ENCODE measurements at places on chromosomes 7 and 10. TPM values are rescaled to one million over a fixed set of nuclear protein-coding genes. Genes with fewer than 3 reads are reported as not detected.
A peak's percentile ranks its signal among the peaks of the same experiment; 100 is the strongest.

GRCh38 chr7:140638173-140638791 is 2.3 kb downstream of the DENND2A start:
- H3K4me3 ChIP-seq = peak overlapping the region; percentile 92
- DNase-seq = peak; percentile 96
- peaks cover 8% of the 10 kb centered on the region for H3K27me3 ChIP-seq
- peaks cover 50% of the 10 kb centered on the region for H3K4me1 ChIP-seq
- H3K27ac ChIP-seq = peak overlapping the region; percentile 93
- peaks cover 13% of the 10 kb centered on the region for H3K36me3 ChIP-seq

GRCh38 chr7:25857376-25858067 is 294.5 kb upstream of the NFE2L3 start:
- no peak for DNase-seq
- H3K27me3 ChIP-seq = peaks cover 63% of the 10 kb centered on the region
- H3K27ac ChIP-seq = peak overlapping the region; percentile 97
- H3K4me3 ChIP-seq = peak overlapping the region; percentile 53
- no peaks in the 10 kb centered on the region for H3K36me3 ChIP-seq

DNA sequence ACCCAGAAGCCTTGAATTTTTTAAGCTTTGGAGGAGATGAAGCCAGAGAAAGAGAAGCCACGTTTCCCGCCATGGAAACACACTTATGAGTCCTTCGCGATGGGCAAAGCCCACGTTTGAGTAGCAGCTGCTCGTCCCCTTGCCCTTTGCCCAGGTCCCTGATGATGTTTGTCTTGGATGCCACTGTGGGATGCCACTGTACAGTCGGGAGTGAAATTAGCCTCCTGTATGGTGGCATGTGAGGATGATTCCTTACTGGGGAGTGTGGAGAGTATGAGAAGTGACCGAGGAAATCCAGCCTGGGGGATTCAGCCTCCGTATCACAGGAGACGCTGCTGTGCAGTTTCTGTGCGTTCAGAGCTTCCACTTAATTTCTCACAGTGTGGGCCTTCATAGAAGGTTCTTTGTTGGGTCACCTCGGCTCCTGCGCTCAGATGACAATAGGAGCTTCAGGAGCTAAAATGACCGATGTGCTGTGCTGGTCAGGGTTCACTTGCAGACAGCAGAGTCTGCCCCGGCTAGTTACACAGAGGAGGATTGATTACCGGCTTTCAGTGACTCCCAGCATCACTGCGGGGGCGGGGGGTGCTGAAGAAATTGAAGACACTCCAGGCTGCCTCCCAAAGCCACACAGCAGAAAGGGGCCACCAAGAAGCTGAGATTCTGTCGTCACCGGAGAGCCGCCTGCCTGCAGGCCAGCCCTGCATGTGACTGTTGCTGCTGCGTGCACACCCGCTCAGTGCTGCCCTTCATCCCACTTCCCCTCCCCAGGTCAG is 122.1 kb upstream of the SFMBT2 start:
- peaks cover 4% of the 10 kb centered on the region for H3K27me3 ChIP-seq
- no peaks in the 10 kb centered on the region for H3K4me1 ChIP-seq
- no peak overlapping the region for H3K4me3 ChIP-seq
- no peaks in the 10 kb centered on the region for H3K36me3 ChIP-seq
- no peak overlapping the region for H3K27ac ChIP-seq
- no peak for DNase-seq

DNA sequence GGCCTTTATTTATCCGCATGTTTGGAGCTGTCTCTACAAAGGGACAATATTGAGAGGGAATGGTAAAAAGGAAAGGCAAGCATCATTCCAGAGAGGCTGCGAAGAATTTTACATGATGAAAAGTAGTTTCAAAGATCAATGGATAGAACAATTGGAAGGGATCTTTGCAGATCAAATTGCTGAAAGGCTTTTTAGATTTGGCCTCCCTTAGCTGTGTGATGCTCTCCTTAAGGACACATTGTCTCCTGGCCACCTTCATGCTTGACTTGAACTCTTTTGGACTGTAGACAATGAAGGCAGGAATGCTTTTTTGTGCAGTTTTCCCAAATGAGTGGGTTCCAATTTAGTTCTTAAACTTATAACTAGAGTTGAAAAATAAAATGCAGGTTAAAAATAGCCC is 344.7 kb downstream of the ARL4A start:
- H3K27me3 ChIP-seq = no peaks in the 10 kb centered on the region
- peak; percentile 74 for DNase-seq
- H3K4me1 ChIP-seq = no peaks in the 10 kb centered on the region
- no peak overlapping the region for H3K4me3 ChIP-seq
- H3K36me3 ChIP-seq = no peaks in the 10 kb centered on the region

GRCh38 chr10:17506856-17507471 is 52.6 kb upstream of the ST8SIA6 start:
- H3K27me3 ChIP-seq = no peaks in the 10 kb centered on the region
- H3K4me1 ChIP-seq = no peaks in the 10 kb centered on the region
- H3K27ac ChIP-seq = no peak overlapping the region

- H3K36me3 ChIP-seq = peaks cover 30% of the 10 kb centered on the region
- no peak overlapping the region for H3K27ac ChIP-seq
- H3K4me3 ChIP-seq = no peak overlapping the region
- DNase-seq = no peak
These were observed 95.4 kb downstream of the TCF7L2 start for GRCh38 chr10:113045147-113046055.

GRCh38 chr10:95440756-95441546 is 120.2 kb downstream of the SORBS1 start:
- H3K27me3 ChIP-seq = no peaks in the 10 kb centered on the region
- H3K4me3 ChIP-seq = no peak overlapping the region
- peaks cover 10% of the 10 kb centered on the region for H3K36me3 ChIP-seq
- H3K27ac ChIP-seq = no peak overlapping the region

GRCh38 chr7:94410413-94411187 is 15.9 kb downstream of the COL1A2 start:
- DNase-seq = peak; percentile 89
- no peaks in the 10 kb centered on the region for H3K27me3 ChIP-seq
- H3K4me1 ChIP-seq = peaks cover 14% of the 10 kb centered on the region
- peak overlapping the region; percentile 84 for H3K27ac ChIP-seq
- peaks cover 63% of the 10 kb centered on the region for H3K36me3 ChIP-seq
- no peak overlapping the region for H3K4me3 ChIP-seq

DNA sequence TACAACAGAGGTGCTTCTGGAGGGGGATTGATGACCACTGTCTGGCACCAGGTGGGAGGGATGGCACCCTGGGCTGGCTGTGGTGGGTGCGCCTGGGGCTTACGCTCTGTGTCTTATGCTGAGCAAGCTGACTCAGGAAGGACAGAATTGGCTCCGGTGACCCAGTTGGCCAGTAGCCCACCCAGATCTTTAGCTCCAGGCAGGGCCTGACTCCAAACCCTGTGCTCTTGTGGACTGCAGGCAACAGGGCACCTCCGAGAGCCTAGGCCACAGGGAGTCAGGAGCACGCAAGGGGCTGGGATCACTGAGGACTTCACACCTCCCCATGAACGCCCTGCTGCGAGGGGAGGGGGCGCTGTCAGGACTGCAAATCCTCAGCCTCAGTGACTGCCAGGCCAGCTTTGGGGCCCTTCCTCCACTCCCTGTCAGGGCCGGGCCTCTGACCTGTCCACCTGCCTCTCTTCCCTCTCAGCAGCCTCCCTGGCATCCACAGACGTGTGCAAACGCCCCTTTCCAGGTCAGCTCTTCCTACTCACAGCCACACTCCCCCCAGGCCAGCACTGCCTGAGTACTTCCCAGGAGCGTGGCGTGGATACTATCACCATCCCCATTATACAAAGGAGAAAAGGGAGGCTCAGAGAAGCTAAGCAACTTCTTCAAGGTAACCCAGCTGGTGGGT is 118.7 kb downstream of the SLIT1 start:
- H3K27ac ChIP-seq = no peak overlapping the region
- H3K27me3 ChIP-seq = peaks cover 12% of the 10 kb centered on the region
- no peak for DNase-seq
- no peak overlapping the region for H3K4me3 ChIP-seq
- no peaks in the 10 kb centered on the region for H3K36me3 ChIP-seq
- H3K4me1 ChIP-seq = no peaks in the 10 kb centered on the region

- H3K27me3 ChIP-seq = no peaks in the 10 kb centered on the region
- DNase-seq = no peak
- H3K36me3 ChIP-seq = peaks cover 9% of the 10 kb centered on the region
These were observed 104.7 kb downstream of the SEPTIN7 start for GRCh38 chr7:35905555-35905954.

GRCh38 chr7:133633055-133633454 is 380.2 kb downstream of the EXOC4 start:
- H3K36me3 ChIP-seq = peaks cover 2% of the 10 kb centered on the region
- no peak overlapping the region for H3K27ac ChIP-seq
- no peak overlapping the region for H3K4me3 ChIP-seq
- no peaks in the 10 kb centered on the region for H3K4me1 ChIP-seq
- DNase-seq = no peak
- no peaks in the 10 kb centered on the region for H3K27me3 ChIP-seq

DNA sequence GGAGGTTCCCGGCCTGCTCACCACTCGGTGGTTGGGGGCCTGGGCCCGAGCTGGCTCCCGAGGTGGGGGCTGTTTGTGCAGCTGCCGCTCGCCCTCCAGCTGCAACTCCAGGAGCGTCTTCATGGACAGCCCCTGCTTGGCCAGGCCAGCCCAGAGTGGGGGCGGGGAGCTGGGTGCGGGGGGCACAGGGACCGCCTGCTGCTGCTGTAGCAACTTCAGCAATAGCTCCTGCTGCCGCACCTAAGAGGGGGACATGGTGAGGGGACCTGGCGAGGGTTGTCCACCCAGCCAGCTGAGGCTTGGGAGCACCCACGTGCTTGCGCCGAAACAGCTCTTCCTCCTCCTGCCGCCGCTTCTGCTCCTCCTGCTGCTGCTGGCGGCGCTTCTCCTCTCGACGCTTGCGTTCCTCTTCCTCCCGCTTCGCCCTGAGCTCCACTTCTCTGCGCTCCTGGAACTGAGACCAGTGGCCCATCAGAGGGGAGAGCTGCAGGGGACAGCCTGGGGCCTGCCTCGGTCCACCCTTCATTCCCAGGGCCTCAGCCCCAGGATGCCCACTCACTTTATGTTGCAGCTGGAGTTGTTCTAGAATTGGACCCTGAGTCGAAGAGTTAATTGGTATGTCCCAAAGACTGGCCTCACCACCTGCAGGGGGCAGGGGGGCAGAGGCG is 9.6 kb downstream of the GNB2 start:
- DNase-seq = no peak
- no peak overlapping the region for H3K27ac ChIP-seq
- peaks cover 15% of the 10 kb centered on the region for H3K4me1 ChIP-seq

DNA sequence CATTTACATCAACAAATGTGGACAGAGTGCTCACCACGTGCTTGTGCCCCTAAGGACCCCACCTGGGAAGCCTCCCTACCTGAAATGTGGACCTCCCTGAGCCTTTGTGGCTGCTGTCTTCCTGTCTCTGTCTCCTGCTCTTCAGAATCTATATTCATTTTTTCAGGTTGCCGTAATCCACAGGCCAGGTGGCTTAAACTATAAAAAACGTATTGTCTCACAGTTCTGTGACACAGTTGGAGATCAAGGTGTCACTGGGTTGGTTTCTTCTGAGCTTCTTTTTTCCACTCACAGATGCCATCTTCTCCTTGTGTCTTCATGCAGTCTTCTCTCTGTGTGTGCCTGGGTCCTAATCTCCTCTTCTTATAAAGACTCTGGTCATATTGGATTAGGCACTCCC is 5.6 kb upstream of the VSTM4 start:
- H3K27me3 ChIP-seq = peaks cover 3% of the 10 kb centered on the region
- no peak overlapping the region for H3K4me3 ChIP-seq

The IL15RA gene
- total RNA-seq = 1.5 TPM

The SYT15 gene
- total RNA-seq = 1.1 TPM

The CYP2C19 gene
- total RNA-seq = not detected

The SLC26A3 gene
- total RNA-seq = not detected

The SPDYE9 gene
- 0.04 TPM for total RNA-seq

The PRKCQ gene
- total RNA-seq = 16.5 TPM

The IL6 gene
- total RNA-seq = 0.44 TPM

The UROS gene
- 60.1 TPM for total RNA-seq

The SFRP4 gene
- total RNA-seq = 55.4 TPM

The OR13A1 gene
- total RNA-seq = not detected

The TSPAN12 gene
- 46.0 TPM for total RNA-seq

All from muscle of leg (tissue), 16 donors.